ENCODE measurements at places on chromosomes 5 and 9.

- DNase-seq = no peak
Observed at GRCh38 chr9:120236596-120236995, 343.4 kb downstream of the CDK5RAP2 start.

DNA sequence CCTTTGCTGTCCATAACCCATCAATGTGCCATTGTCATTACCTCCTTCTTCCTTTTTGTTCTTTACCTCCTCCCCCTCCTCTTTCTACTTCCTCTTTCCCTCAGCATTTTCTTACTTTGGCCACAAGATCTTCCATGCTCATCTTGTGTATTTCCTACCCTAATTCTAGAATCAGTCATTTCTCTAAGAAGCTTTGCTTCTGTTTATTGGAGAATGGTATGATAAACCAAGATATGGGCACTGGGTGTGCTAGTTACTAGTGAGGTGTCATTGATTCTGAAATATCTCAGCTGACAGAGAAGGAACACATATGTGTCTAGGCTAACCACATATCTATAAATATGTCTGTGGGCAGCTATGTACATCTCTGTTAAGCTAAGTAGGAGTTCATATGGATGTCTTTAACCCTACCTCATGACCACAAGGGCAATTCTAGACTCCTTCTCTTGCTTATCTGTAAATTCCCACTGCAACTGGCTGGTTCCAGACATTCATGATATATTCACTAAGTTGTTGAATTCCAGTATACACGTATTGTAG is 2051.3 kb upstream of the CDH9 start:
- DNase-seq = no peak

DNA sequence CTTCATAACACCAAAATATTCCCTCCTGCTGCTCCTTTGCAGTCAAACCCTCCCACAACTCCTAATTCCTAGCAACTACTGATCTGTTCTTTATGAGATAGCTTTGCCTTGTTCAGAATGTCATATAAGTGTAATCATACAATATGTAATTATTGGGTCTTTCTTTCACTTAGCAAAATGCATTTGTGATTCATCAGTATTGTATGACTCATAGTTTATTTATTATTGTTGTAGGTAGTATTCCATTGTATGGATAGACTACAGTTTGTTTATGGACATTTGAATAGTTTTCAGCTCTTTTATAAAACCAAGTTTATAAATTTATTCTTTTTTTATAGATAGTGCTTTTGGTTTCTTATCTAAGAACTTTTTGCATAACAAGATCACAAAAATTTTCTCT is 468.2 kb upstream of the KIF2A start:
- DNase-seq = no peak

GRCh38 chr9:69264526-69264925 is 60.5 kb upstream of the ENTREP1 start:
- DNase-seq = peak; percentile 92

- DNase-seq = no peak
Observed at GRCh38 chr9:1927546-1927945, 87.6 kb upstream of the SMARCA2 start.

DNA sequence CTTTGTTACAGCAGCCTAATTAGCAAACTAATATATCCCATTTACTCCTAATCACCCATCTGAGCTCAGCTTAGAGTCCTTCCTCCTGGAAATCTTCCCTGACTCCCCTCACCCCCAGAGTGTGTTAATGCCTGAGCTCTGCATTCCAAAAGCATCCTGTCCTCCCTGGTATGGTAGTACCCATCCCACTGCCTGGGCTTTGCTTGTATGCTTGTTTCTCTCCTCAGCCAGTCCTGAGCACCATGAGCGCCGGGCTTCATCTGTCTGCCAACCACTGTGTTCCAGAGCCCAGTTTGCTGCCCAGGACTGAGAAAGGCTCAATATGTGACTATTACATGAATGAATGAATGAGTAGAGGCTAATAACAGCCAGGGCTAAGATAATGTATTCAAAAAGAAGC is 272.4 kb downstream of the CDK5RAP2 start:
- DNase-seq = no peak

DNA sequence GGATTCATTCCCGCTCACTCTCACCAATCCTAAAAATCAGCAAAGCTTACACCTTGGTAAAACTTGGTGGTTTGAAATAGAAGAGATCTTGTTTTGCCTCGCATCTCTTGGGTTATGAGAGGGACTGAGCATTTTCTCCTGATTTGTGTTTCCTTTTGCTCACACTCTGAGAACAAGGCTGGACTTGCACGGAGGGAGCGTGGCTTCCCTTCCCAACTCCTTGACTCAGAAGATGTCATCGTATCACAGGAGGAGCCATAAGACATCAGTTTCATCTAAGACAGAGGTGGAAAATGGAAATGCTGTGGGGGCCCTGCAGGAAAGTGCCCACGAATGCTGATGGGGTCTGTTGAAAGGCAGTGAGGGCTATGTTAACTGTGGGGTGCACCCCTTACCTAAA is 37.4 kb downstream of the CTSL start:
- DNase-seq = no peak

- no peak for DNase-seq
Observed at GRCh38 chr5:82537687-82538306, 259.6 kb upstream of the RPS23 start.

- DNase-seq = peak; percentile 24
Observed at GRCh38 chr5:66987949-66988838, 208.4 kb downstream of the CD180 start.

- no peak for DNase-seq
Observed at GRCh38 chr5:73606206-73606753, 19.7 kb upstream of the ARHGEF28 start.

DNA sequence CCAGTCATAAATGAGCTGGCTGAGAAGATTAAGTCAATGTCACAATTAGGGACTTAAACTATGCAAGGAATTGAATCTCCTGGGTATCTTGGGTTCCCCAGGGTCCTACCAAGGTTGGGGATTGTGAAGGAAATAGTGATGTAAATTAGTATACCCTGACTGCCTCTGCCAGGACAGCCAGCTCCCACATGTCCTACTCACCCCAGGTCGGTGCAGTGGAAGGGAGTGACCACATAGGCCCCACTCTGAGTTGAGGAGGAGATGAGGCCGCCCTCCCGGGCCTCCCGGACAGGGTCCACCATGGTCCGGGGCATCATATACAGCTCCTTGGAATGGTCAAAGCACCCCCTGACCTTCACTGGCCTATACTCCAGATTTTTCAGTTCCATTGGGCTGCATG is 2.7 kb downstream of the SURF1 start:
- no peak for DNase-seq

- DNase-seq = peak; percentile 34
Observed at GRCh38 chr9:134887686-134888602, 7.3 kb downstream of the FCN2 start.

GRCh38 chr5:88236866-88237642 is 31.6 kb downstream of the TMEM161B start:
- DNase-seq = no peak

GRCh38 chr9:136695955-136696354 is 8.7 kb upstream of the AGPAT2 start:
- no peak for DNase-seq

- no peak for DNase-seq
Observed at GRCh38 chr9:114583371-114584155, 4.0 kb upstream of the ATP6V1G1 start.

DNA sequence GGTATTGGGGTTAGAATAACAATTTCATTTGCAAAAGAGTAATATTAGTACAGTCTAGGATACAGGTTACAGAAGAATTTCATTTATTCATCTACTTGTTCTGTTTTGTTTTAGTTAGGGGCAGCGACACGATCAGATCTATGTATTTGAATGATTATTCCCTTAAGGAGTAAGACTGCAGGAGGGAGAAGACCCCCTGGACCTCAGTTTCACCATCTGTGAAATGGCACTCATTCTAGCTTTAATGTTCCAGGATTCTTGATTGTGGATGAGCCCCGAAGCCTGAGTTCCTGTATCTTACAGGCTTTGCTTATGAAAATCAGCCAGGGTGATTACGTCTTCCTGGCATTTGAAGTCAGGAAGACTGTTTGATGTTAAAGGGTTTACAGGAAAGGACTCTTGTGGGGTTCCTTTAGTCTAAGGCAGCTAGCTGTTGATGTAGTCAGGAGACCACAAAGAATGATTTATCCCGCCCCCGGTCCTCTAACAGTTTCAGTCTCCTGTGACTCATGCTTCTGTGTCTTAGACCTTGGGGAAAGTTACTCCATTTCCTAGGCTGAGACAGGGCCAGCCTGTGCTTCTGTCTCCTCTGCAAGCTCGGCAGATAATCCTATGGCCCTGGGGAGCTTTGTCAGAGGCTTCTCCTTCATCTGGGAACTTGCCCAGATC is 11.5 kb downstream of the SMIM3 start:
- DNase-seq = peak; percentile 94

- DNase-seq = no peak
Observed at GRCh38 chr5:73337586-73338255, 110.9 kb downstream of the FOXD1 start.

GRCh38 chr5:66881480-66882161 is 285.4 kb downstream of the MAST4 start:
- DNase-seq = no peak

DNA sequence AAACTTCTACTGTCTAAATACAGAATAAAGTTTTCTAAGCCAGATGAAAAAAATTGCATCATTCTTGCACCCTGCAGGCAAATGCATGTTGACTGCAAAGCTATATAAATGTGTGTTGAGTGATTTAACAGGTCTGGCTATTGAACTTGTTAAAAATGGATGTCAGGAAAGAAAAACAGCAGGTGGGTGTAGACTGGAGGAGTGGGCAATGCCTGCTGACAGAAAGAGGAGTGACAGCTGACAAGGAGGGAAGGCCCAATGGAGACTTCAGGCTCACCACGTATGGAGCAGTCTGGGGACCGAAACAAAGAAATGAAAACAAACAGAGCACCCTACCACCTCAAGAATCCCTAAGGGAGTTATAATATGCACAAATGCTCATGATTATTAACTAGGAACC is 127.8 kb downstream of the GRIA1 start:
- no peak for DNase-seq

GRCh38 chr5:1685066-1685465 is 114.6 kb downstream of the MRPL36 start:
- no peak for DNase-seq

GRCh38 chr5:128462330-128462729 is 75.7 kb downstream of the FBN2 start:
- no peak for DNase-seq

DNA sequence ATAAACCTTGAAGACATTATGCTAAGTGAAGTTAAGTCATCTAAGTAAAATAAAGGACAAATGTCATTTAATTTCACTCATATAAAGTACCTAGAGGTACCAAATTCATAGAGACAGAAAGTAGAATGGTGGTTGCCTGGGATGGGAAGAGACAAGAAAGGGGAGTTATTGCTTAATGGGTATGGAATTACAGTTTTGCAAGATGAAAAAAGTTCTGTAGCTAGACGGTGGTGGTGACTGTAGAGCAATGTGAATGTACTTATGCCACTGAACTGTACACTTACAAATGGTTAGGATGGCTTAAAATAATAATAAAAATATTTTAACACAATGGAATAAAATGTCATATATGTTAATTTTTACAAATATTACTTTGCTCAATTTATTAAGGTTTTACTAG is 128.0 kb downstream of the MPDZ start:
- DNase-seq = no peak

DNA sequence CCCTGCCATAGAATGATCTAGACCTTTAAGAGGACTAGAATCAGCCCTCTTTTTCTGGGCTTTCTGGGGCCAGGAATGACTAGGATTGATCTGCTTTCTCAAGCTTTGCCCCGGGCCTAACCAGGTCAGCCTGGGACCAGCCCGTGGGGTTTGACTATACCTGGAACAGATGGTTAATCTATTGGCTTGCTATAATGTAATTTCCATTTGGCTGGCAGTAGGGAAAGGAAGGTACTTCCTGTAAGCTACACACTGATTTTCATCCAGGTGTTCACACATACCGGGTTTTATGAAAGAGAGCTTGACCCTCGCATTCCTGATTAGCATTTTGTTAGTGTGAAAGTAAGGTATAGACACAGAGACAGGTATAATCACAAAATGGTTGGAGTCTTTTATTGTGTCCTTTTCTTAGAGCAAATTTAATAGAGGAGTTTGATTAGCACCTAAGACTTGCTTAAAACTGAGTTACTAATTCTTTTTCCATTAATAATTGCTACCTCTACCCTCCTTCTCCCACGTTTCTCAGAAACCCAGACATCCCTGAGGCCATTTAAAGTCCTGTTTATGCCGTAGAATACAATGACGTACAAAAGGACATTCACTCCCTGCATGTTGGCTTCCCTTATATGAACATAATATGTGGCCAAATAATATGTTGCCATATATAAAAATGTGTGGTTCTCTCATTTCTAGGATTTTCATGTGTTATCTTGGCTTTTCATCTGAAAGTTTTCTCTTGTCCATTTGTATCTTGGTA is 17.3 kb downstream of the LNPEP start:
- no peak for DNase-seq

DNA sequence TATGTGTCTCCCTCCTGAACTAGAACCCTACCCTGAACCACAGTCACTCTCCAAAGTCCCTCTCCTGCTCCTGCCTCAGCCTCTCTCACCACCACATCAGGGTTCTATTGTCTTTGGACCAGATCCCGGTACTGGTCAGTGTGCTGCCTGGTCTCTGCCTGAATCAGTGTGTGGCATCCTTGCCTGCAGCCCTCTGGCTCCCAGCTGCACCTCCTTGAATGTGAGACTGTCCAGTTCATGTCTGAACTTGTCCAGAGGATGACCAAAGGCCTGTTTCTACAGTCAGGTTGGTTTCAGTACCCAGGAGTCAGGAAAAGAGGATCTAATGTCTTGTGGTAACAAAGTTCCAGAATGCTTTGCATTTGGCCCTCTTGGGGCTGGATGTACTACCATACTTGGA is 76.8 kb upstream of the RANBP3L start:
- no peak for DNase-seq
